ENCODE measurements at places on chromosomes 16 and 17.

- DNase-seq: no peak
Observed at GRCh38 chr17:18224387-18225120, 881 bp upstream of the LLGL1 start.

GRCh38 chr16:15523092-15523541 is 88.7 kb downstream of the BMERB1 start:
- no peak for DNase-seq

DNA sequence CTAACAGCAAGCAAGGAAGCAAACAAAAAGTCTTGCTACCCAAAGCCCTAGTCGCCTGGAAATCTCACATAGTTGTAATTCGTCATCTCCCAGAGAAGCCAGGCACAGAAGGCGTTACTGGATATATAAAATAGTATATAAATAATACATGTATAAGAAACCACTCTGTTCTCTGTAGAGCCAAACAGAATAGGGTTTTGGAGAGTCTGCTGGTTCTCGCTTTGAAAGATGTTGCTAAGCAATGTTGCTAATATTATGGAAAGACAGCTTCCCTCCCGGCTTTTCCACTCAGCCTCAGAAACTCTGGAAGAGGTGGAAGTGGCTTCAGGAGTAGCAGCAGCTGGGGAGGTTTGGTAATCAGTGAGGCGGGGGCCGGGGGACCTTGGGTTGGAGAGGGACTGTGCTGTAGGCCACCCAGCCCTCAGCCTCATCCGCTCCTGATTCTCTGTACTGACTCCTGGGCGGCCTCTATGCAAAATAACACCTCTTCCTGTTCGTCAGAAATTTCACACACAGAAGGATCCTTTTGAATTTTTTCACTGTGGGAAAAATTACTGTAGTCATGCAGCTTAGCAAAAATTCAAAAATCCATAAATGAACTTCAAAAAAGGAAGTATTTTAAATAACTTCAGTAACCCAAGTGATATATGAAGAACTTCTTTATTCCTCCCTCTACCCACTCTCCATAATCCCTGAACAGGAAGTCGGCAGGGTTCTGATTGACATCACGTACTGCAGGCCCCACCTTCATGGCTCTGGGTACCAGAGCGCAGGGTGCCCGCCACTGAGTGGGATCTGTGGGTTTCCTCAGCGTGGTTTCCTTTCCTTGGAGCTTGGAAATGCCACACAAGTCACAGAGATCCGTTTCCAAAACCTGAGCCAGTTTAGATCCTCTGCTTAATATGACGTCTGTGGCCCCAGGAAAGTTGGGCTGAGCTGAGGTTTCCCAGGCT is 51.4 kb downstream of the RAP1GAP2 start:
- no peak for DNase-seq

- no peak for DNase-seq
Observed at GRCh38 chr17:1661045-1661444, 11.4 kb upstream of the RILP start.

GRCh38 chr16:67675579-67675935 is 8.9 kb downstream of the C16orf86 start:
- DNase-seq: no peak

GRCh38 chr17:44777394-44778348 is 18.9 kb downstream of the ADAM11 start:
- DNase-seq: no peak

DNA sequence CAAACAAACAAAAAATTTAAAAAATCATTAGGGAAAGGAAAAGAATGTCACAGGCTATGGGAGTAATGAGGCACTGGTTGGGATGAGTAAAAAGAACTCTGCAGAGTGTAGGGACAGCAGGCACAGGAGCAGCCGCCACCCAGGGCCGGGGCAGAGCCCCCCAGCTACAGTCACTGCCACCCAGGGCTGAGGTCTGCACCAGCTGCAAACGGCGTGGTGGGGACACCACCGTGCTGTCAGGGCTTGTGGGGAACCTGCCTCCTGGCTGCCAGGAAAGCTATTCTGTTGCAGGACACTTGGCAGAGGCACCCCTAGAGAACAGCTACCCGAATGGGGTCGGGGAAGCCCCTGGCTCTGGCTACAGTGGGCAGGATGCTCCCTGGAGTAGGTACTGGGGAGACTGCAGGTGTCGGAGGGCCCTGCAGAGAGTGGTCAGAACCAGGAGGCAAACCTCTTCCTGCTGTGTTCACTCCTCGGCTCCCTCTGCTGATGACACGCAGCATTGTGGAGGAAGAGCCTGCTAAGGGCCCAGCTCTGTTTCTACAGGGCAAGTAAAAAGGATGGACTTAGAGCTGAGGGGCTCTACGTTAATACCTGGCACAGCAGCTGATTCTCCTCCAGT is 32.3 kb upstream of the CAPN15 start:
- DNase-seq: no peak

DNA sequence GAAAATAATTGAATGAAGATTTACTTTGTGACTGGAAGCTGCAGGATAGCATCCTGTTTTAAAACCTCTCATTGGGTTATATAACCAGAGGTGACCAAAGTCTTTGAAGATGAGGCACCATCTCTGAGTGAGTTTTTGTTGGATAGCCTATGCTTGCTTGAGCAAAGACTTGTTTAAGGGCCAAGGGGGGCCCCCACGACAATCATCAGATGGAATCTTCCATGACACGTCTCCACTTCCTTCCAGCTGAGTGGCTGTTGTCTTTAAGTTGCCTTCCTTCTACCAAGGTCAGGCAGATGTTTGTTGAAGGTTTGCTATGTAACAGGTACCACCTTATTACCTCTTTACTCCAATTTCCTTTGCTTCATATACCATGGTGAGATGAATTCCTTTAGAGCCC is 188.8 kb downstream of the PRKCA start:
- DNase-seq: no peak

DNA sequence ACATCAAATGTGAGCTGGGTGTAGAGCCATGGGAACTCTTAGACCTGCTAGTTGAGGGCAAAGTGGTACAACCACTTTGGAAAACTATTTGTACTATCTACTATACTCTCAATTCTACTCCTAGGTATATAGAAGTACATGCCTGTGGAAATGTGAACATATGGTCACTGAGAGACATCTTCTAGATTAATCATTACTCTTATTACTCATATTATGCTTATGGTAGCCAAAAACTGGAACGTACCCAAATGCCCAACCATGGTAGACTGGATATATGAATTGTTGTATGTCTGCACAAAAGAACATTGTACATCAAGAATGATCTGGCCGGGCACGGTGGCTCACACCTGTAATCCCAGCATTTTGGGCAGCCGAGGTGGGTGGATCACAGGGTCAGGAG is 2.7 kb downstream of the WDR45B start:
- no peak for DNase-seq

DNA sequence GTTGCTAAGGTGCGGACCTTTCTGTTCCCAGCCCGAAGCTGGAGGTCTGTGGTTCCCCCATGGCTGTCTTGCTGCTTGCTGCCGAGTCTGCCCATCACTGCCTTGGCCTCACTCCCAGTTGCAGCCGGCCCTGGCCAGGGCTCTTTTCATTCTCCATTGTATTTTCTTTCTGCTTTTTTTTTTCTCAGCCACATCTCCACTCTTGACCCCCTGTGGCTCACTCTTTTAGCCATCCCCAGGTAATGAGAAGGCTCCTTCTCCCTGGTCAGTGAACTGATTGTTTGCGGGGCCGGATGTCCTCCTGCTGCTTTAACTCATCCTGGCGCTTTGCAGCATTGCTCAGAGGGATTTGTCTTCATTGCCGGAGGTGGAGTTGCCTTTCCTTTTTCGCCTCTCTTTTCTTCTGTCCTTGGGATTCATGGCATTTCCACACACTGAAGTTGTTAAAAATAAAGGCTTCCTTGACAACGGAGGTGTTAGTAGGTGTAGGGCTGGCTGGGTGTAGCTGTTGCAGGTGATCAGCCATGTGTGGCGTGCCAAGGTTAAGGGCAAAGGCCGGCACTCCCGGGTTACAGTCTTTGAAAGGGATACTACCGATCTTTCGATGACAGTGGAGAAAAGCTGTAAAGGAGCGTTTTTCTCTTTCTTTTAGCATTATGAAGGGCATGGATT is 34.1 kb downstream of the MAP2K6 start:
- no peak for DNase-seq

DNA sequence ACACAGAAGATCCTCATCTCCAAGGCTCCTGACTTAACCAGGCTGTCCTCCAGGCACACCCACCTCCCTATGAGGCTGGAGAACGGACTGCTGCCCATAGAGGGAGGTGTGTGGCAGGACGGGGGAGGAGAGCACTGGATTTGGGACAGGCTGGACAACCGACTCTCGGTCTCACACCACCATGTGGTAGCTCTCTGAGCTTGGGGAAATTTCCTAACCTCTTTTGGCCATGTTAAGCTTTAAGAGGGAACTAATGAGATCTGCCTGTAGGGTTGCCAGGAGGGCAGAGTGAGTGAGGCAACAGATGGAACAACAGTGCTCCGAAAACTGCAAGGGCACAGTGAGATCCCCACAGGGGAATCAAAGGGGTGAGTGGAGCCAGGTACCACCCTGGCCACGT is 32.7 kb downstream of the RHBDL3 start:
- no peak for DNase-seq
